ENCODE measurements at places on chromosomes 3 and 15.

GRCh38 chr3:75329476-75330097 lies 334.5 kb upstream of the FRG2C start:
- DNase-seq: no peak

DNA sequence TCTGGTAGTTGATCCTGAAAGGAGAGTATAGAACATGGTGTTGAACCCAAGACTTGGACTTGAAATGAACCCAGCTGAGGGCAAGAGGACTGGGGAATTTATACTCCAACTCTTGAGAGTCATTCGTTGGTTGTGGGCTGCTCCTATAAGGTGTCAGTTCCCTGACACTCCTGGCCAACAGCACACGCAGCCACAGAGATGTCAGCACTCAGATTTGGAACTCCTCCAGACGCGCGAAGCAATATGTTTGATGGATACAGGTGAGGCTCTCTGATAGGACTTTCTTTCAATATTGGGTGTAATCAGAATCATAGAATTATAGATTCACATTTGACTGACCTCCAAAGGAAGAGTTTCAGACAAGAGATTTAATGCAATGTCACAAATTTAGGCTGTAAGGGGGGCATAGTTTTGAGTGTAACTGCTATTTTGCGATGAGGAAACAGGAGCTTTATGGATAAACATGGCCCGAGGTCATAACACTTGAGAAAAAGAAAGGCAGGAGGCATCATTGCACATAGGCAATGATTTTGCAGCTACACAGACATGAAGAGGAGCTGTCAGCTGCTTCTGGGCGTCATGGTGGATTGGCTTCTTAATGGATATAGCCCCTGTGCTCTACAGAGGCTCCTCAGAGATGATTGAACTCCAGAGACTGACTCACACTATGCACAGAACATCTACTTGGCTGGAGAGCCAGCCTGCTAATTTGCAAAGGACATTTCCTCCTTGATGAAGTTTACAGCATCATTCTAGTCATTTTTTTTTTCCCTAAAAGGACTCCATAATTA lies 569.2 kb upstream of the RGMA start:
- DNase-seq: no peak

GRCh38 chr3:13098192-13098988 lies 25.2 kb upstream of the IQSEC1 start:
- no peak for DNase-seq

DNA sequence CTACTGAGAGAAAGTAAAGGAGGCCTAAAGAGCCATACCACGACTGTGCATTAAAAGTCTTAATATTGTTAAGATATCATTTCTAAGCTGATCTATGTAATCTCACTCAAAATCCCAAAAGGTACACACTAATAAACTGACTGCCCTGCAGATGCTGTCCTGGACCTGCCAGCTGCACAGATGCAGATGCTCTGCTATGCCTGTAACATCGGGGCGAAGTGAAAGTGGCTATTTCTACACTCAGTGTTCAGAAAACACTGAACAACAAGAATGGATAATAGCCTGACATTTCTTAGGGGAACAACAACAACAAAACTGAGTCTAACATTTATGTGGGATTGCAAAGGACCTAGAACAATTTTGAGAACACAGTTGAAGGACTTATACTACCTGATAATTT lies 31.9 kb downstream of the RAD18 start:
- no peak for DNase-seq

DNA sequence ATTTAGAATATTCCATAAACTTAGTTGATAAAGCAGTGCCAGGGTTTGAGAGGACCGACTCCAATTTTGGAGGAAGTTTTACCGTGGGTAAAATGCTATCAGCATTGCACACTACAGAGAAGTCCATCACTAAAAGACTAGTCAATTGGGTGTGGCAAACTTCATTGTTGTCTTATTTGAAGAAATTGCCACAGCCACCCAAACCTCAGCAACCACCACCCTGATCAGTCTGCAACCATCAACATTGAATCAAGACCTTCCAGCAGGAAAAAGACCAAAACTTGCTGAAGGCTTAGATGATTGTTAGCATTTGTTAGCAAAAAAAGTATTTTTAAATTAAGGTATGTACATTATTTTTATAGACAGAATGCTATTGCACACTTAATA lies 60.5 kb downstream of the KLF13 start:
- DNase-seq: no peak

- no peak for DNase-seq
Observed at GRCh38 chr3:118468801-118469200, 565.8 kb downstream of the IGSF11 start.

DNA sequence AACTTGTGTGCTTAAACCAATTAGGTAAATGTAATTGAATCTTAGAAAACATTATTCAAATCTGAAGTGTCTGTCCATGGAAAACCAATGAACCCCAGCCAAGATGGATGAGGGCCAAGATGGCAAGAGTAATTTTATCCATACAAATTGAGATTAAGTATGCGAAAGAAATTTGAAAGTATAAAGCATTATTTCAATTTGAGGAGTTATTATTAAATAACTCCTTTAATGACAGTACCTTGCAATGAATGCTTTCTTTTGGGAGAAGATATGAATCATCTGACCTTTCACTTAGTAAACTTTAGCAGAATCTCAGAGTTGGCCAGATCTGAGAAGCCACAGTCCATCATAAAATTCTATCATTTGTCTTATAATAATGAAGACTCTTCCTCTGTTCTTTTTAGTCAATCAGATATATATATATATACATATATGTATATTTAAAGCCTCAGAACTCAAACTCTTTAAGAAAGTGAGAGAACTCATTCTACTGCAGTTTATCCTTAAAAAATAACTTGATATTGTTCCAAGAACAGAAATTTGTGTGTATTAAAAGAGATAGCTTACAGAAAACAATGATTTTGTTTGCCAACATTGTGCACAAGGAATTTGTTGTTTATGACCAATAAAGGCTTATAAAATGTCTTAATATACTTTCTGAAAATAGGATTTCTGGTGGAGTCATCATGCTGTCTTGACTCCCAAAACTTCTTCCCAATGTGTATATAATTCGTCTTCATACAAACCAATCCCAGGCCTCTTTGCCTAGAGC lies 434.8 kb upstream of the THBS1 start:
- DNase-seq: no peak

- DNase-seq: no peak
Observed at GRCh38 chr3:47082519-47082918, 81.4 kb downstream of the SETD2 start.

DNA sequence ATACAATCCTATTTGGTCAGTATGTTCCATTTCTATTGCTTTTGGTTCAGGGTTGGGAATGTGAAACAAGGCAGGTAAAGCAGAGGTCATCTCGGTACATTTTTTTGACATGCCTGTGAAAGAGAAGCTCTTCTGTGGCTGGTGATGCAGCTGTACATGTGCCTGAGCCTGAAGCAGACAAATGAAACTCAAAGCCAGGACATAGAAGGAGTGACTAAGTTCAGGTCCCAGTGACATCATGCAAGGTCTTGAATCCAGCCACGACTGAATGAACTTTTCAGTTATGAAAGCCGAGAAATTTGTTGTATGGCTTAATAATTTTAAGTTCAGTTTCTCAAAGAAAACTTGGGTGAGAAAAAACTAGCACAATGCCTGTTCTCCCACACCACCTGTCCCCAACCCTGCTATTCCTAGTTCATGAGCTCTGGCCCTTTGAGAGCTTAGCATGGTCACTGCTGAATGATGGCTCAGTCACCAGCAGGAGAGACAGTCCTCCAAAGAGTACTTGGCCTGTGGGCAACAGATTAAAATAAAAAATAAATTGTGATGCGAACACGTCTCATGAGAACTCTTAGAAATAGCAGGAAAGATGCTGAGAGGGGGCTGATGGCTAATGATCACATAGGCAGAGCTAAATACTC lies 600.2 kb upstream of the GRM7 start:
- DNase-seq: no peak

GRCh38 chr3:39499651-39500273 lies 32.3 kb downstream of the MOBP start:
- DNase-seq: no peak

DNA sequence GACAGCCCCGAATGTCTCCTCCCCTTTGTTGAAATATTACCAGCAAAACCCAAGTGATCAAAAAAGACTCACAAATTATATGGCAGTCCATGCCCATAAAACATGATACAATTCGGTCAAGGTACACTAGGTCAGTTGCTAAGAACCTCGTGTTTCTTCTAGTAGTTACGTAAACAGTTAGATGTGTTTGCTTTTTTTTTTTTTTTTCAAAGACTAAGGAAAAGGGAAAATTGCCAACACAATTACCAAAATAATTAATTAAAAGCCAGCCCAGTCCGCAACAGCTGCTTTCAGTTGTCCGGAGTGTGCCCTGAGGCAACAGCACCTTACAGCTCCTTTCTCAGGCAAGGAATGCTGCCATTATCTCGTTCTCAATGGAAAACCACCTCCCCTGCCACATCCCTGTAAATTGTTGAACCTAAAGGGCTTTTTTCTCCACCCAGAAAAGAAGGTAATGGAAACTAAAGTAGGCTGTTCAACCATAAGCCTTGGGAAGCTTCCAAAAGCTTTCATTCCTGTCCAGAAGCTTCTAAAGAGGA lies 129.2 kb upstream of the TSC22D2 start:
- DNase-seq: no peak

GRCh38 chr3:35721628-35722027 lies 82.3 kb downstream of the ARPP21 start:
- no peak for DNase-seq

GRCh38 chr15:88637841-88638625 lies 783 bp upstream of the ISG20 start:
- DNase-seq: no peak

- DNase-seq: no peak
Observed at GRCh38 chr3:18346097-18346496, 79.0 kb downstream of the SATB1 start.

- no peak for DNase-seq
Observed at GRCh38 chr3:190577225-190577624, 63.3 kb downstream of the IL1RAP start.

GRCh38 chr15:51401051-51401780 lies 59.8 kb downstream of the GLDN start:
- DNase-seq: no peak

GRCh38 chr3:1717524-1717923 lies 381.1 kb upstream of the CNTN4 start:
- DNase-seq: no peak

GRCh38 chr15:59797756-59798604 lies 108.9 kb upstream of the BNIP2 start:
- no peak for DNase-seq

DNA sequence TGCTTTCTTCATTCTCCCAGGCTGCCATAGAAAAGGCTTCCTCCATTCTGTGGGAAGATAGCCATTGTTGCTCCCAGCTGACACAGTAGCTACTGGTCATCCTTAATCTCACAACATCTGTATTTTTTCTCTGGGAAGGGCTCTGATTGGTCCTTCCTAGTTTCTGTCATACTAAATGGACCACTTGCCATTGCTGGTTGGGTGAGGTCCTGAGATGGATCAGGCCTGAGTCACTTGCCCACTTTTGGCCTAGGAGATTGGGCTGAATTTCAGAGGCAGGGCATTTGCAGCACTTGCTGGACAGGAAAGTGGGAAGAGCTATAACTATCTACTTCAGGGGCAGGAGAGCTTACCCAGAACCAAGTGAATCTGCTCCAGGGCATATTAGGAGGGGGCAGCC lies 106.5 kb upstream of the PROK2 start:
- DNase-seq: no peak

DNA sequence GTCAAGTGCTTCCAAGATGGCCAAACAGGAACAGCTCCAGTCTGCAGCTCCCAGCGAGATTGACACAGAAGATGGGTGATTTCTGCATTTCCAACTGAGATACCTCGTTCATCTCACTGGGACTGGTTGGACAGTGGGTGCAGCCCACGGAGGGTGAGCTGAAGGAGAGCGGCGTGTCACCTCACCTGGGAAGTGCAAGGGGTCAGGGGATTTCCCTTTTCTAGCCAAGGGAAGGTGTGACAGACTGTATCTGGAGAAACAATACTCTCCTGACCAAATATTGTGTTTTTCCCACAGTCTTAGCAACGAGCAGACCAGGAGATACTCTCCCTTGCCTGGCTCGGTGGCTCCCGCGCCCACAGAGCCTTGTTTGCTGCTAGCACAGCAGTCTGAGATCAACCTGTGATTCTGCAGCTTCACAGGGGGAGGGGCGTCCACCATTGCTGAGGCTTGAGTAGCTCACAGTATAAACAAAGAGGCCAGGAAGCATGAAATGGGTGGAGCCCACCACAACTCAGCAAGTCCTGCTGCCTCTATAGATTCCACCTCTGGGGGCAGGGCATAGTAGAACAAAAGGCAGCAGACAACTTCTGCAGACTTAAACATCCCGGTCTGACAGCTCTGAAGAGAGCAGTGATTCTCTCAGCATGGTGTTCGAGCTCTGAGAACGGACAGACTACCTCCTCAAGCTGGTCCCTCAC lies 293.5 kb upstream of the SUCLG2 start:
- peak; percentile 40 for DNase-seq

- DNase-seq: no peak
Observed at GRCh38 chr15:65653801-65654521, 32.2 kb downstream of the SLC24A1 start.

DNA sequence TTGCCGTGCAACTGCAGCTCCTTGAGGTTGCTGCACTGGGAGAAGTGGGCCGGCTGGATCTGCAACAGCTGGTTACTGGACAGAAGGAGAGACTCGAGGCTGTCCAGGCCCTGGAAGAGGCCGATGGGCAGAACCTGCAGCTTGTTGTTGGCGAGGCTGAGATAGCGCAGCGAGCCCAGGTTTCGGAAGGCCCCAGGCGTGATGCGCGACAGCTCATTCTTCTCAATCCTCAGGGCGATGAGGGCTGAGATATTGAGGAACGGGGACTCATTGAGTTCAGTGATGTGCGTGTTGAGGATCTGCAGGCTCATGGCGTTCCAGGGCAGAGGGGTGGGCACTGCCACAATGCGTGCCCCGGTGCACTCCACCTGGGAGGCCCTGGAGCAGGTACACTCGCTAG lies 9.0 kb downstream of the LRRC15 start:
- DNase-seq: no peak

- no peak for DNase-seq
Observed at GRCh38 chr3:152104847-152105415, 163.8 kb upstream of the MBNL1 start.

GRCh38 chr3:98980915-98981596 lies 79.6 kb upstream of the DCBLD2 start:
- DNase-seq: no peak

DNA sequence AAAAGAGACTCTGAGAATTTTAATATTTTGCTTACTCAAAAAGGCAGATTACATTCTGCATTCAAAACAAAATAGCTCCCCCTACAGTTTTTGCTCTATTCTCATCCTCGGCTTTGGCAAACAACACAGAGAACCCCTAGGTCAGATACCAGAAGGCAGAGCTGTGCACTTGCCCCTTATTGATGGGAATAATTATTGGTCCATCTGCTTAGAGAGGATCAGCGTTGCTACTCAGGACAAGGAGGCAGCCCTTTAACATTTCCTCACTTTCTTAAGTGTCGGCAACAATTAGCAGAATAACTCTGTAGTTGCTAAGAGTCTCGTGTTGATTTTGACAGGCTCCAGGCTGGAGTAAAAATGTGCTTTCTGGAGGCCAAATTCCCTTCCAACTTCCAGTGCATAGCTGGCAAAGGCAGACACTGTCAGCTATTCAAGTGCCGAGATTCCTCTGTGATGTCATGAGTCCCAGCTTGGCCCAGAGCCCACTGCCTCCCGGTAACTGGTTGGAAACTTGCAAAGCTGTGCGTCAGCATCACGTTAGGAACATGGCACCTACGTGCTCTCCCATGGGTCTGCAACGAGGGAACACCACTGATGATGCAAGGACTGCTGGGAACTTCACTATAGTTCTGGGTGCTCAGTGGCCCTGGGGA lies 482.7 kb upstream of the ADAMTS9 start:
- no peak for DNase-seq
